Stimulated activated CD4-positive, alpha-beta T cell treated with anti-CD3 and anti-CD28 coated beads, Interleukin-4, amount 100 ng/mL, for 1 hour (primary cell): ENCODE measurements at places on chromosomes 1 and 21.
A peak's percentile ranks its signal among the peaks of the same experiment; 100 is the strongest.

- peak; percentile 42 for DNase-seq
Observed at GRCh38 chr1:19484338-19484797, 971 bp downstream of the CAPZB start.

- DNase-seq: no peak
Observed at GRCh38 chr1:151760597-151761385, 2.5 kb downstream of the MRPL9 start.

- DNase-seq: no peak
Observed at GRCh38 chr1:10617318-10617717, 142.6 kb downstream of the PEX14 start.

GRCh38 chr1:145827966-145828365, 4.0 kb downstream of the POLR3C start:
- DNase-seq: no peak

DNA sequence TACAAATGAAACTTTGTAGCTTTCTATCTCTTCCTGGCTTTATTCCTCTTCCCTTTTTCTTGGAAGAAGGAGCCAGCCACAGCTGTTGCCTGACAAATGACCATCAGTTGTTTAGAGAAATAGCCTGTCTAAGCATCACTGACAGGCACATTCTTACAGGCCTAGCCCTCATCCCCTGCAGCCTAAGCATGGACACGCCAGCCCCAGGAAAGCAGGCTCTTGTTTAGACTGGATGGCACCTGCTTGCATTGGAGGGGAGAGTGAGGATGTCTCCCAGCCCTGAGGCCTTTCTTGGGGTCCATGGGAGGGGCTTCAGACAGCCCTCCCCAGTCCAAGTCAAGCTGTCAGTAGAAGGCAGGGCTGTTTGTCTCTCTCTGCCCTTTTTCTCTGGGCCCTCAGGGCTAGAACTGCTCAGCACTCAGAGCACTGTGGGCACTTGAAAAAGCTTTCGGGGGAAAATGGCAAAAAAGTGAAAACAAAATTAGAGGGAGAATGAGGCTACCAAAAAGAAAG, 282.5 kb upstream of the PLXNA2 start:
- DNase-seq: no peak
